Fibroblast of pulmonary artery (primary cell): ENCODE measurements at places on chromosomes 3 and 15.

DNA sequence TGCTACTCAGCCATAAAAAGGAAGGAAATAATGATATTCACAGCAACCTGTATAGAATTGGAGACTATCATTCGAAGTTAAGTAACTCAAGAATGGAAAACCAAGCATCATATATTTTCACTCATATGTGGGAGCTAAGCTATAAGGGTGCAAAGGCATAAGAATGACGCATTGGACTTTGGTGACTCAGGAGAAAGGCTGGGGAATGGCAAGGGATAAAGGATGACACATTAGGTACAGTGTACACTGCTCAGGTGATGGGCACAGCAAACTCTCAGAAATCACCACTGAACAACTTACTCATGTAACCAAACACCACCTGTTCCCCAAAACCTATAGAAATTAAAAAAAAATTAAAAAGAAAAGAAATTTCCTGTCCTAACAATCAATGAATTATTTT is 42.7 kb downstream of the ALCAM start:
- no peak for DNase-seq

DNA sequence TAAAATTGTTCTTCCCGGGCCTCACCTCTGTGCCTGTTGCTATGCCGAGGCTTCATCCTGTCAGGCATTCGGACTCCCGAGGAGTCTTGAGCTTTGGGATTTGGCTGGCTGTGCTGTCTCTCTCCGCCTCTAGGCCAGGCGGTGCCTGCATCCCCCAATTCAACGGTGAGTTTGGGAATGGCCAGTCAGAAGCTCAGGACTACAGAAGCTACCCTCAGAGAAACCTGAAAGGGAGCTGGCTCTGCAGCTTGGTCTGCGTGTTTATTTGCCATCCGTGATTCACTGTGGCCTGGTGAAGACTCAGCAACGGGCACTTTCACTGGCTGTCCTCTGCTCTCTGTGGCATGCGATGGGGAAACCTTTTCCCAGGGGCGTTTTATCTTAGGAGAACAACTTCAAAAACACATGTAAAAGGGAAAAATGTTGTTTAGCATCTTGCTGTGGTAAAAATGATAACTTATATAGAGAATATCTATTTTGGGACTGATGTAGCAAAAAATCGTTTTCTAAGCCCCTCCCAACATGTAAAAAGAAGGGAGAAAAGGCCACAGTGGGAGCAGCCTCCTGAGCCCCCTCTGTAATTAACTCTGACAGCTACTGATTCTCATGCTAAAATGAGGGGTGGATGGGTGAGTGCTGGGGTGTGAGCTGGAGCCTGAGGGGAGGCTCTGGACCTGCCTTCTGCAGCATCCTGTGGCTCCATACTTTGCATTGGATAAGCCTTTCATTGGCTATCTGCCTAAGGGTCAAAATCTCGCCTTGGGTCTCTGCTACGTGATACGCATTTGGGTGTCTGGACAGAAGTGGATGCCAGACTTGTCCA is 103.4 kb upstream of the KLHL25 start:
- no peak for DNase-seq

- no peak for DNase-seq
Measured at GRCh38 chr15:52421029-52421428, 107.7 kb downstream of the MYO5A start.

- DNase-seq: peak; percentile 59
Measured at GRCh38 chr15:59186501-59186900, 20.1 kb upstream of the LDHAL6B start.

GRCh38 chr15:90829942-90830440 is 38.4 kb upstream of the FURIN start:
- DNase-seq: peak; percentile 30

- DNase-seq: no peak
Measured at GRCh38 chr3:43559961-43560360, 61.9 kb downstream of the ANO10 start.

GRCh38 chr3:82054849-82055248 is 293.4 kb upstream of the GBE1 start:
- no peak for DNase-seq
